Vagina (tissue), 2 donors: ENCODE measurements at places on chromosomes 12 and 14.

GRCh38 chr14:51513281-51513680, 138.4 kb upstream of the FRMD6 start:
- DNase-seq = no peak

GRCh38 chr12:64621257-64621942, 11.1 kb downstream of the RASSF3 start:
- DNase-seq = no peak

GRCh38 chr12:70469221-70469820, 103.2 kb downstream of the KCNMB4 start:
- no peak for DNase-seq

- DNase-seq = no peak
These were observed 31.3 kb upstream of the ISM2 start for GRCh38 chr14:77529963-77530362.

- DNase-seq = no peak
These were observed 1383.3 kb upstream of the TMEM132C start for GRCh38 chr12:126883697-126884096.

- no peak for DNase-seq
These were observed 91.3 kb upstream of the USP44 start for GRCh38 chr12:95642583-95642982.

DNA sequence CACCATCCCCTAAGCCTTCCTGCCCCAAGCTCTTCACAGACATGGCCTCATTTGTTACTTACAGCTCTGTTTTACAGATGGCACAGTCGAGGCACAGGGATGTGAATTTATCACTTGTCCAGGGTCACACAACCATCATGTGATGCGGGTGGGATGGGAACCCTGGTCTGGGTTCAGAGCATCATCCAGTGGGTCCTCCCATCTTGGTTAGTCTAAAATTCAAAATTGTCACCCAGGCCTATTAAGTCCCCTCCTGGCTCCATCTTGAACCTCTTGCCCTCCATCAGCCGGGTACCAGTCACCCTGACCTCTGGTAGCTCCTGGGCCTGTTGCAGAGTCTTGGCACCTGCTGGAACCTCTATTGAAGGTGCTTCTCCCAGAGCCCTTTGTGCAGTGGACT, 52.9 kb downstream of the ACACB start:
- DNase-seq = no peak

DNA sequence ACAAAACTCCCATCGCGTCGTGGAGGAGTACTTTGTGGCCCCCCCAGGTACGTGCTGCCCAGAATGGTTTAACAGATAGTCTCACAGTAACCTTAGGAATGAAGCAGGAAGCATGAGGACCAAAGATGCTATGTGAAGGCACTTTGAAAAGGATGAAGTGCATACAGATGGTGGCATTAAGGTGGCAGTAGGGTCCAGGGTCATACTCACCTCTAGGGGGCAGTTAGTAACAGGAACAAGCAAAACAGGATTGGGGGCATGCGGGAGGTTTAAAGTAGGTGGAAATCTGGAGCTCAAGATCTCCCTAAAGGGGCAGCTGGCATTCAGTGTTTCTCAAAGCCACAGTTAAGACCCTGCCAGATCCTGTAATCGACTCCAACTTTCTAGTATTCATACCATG, 10.9 kb downstream of the GATC start:
- no peak for DNase-seq

DNA sequence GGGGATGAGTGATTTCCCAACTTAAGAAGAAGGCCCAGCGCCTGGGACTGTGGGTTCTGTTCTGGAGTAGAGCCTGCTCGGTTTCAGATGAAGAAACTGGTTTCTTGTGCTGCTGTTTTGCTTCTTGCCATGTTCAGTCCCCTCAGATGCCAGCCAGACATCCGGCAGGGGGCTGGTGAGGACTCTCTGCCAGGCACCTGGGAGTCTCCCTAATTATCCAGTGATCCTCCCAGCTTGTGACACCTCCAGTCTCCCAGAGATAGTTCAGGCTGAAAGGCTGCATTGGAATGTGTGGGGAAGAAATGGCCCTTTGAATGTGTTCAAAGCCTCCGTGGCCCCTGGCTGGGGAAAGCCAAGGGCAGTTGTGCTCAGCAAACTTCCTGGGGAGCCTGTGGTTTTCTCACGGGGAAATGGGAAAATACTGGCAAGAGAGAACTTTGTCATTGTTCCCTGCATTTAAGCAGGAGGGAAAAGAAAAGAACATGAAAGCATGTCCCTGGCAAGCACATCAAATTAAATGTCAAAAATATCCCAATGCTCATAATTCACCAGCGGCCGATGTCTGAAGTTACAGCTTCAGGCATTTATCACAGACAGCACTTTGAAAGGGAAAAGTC, 8.5 kb upstream of the SERPINA12 start:
- DNase-seq = no peak

GRCh38 chr14:67962215-67962644, 142.7 kb downstream of the RAD51B start:
- no peak for DNase-seq

DNA sequence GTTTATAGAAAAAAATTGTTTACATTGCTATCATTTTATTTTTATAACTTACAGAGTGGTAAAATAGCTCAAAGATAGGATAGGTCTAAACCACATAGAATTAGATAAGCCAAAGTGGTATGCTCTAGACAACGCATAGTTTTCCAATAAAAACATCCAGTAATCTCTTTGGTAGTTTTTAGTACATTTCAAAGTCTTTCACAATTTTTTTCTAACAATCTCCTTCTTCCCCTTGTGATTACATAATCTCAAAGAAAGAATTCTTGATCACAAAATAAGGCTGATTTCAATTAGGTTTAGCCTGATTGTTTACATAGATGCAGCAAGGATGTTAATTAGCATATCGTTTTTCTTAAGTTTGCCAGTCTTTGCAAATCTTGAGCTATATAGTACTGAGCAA, 460.0 kb downstream of the FUT8 start:
- no peak for DNase-seq

DNA sequence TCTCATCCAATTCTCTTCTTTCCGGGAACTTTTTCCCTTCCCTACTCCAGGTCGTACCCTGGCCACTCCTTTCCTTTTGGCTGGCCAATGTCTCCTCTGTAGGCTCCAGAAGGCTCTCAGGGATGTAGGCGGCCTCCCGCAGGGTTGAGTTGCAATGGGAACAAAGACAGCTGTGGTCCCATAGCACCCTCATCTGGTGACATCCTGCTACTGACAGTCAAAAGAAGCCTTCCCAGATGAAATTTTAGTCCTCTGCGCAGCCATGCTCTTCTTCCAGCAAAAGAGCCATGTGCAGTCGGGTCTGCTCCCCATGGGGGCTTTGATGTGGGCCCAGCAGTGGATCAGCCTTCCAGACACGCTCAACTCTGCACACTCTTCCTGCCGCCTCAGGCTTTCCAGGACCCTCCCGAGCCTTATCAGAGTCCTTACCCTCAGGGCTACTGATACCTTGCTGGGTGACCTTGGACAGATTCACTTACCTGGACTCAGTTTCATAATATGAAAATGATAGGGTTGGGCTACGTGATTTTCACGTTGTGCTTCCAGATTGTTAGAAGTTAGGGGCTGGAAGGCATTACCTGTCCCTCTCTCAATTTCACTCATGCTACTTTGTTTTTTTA, 5.5 kb upstream of the CELA1 start:
- no peak for DNase-seq

DNA sequence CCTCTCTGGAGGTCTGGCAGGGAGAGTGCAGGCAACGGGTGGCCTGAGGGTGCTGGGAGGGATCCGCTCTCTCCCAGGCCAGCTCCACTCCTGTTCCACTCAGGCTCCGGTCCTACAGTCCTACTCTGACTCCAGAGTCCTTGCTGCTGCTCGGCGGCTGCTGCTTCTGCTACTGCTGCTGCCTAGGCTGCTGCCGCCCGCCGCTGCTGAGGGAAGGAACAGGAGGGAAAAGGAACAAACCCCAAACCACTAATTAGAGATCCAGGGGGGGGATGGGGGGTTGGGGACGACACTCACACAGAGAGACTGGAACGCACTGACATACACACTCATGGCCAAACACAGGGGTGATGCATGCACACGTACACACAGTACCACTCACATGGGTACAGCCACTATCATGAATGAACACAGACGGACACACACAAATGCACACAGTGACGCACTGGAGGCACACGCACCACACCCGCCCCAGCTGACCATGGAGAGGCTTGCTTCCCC, at the start of gene SP7:
Gene SP7 (minus strand): TSS at position 174 of the 501 bp plus-strand sequence. CDS start 708 bp downstream, outside the sequence.
- no peak for DNase-seq

DNA sequence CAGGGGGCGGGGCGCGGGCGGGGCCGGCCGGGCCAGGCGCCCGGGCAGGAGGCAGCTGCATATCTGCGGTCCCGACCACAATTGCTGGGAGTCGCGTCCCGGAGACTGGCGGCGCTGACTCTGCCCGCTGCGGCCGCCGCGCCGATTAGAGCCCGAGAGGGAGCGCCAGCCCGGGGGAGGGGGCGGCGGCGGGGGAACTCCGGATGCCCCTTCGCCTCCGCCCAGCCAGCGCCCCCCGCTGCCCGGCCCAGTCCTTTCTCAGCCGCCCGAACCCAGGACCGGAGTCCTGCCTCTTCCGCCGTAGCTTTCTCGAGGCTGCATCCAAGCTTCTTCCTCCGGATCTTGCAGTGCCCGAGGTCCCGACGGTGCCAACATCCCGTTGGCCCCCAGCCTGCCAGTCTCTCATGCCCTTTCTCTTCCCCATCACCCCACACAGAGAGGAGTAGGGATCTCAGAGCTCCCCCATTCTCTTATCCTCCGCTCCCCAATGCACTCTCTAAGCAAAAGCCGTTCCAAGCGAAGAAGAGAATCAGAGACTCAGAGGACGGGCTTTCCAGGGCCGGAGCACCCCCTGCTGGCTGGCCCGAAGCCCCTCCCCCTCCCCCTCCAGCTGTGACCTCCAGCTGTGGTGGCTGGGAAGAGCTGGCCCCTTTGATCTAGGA, 8.8 kb upstream of the SP7 start:
- DNase-seq = no peak

DNA sequence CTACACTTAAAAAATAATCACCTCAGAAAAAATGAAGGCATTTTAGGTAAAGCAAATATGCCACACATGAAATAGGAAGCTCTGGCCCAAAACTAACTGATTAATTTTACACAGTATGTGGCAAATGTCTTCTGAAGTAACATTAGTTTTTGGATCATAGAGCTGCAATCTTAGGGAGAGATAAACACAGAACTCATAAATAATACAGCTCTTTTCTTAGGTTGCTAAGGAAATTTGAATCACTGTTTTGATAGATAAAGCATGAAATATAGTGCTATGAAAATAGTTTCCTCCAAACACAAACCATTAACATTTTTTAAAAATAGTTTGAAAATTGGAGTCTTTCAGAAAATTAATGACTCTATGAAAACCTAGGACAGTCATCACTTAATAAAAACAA, 15.0 kb downstream of the RASSF9 start:
- DNase-seq = no peak

- no peak for DNase-seq
These were observed 40.5 kb downstream of the METTL25 start for GRCh38 chr12:82398879-82399278.

DNA sequence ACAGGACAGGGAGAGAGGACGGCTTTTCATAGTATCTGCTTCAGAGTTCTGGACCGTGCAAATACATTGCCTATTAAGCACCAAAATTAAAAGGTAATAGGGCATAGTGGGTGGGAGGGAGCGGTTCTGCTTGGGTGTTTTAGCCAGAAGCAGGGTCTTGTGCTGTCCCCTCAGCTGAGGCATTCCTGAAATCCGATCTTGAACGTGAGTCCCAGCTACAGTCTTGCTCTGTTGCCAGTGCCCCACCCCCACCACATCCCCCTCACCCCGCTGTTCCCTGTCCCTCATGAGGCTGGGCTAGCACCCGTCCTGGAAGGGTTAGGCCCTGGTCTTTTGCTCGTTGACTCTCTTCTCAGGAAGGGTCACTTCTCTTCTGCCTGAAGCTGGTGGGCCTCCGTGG, 48.6 kb downstream of the AACS start:
- DNase-seq = no peak

- no peak for DNase-seq
These were observed 48.9 kb upstream of the DLK1 start for GRCh38 chr14:100677554-100678468.

DNA sequence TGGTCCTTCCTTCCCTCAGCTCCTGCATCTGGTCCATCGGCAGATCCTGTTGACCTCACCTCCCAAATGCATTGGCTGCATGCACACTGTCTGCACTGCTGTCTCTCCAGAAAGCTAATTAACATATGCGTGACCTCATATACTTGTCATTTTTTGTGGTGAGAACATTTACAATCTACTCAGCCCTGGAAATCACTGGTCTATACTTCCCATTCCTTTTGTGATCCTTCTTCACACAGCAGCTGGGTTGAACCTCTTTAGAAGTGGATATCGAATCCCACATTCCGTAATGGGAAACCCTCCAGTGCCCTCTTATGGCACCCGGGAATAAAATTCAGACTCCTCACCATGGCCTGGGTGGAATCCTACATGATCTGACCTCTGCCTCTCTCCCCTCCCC, 45.0 kb downstream of the SMOC1 start:
- no peak for DNase-seq

DNA sequence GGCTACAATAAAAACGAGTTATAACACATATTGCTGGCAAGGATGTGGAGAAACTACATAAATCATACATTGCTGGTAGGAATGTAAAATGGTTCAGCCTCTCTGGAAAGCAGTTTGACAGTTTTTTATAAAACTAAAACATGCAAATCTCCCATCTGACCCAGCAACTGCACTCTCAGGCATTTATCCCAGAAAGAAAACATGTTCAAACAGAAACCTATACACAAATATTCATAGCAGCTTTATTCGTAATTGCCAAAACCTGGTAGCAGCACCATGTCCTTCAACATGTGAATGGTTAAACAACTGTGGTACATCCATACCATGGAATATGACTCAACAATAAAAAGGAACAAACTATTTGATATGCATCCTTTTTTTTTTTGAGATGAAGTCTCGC, 10.1 kb upstream of the TMCC3 start:
- no peak for DNase-seq

GRCh38 chr12:115440438-115440837, 756.5 kb upstream of the TBX3 start:
- DNase-seq = no peak

DNA sequence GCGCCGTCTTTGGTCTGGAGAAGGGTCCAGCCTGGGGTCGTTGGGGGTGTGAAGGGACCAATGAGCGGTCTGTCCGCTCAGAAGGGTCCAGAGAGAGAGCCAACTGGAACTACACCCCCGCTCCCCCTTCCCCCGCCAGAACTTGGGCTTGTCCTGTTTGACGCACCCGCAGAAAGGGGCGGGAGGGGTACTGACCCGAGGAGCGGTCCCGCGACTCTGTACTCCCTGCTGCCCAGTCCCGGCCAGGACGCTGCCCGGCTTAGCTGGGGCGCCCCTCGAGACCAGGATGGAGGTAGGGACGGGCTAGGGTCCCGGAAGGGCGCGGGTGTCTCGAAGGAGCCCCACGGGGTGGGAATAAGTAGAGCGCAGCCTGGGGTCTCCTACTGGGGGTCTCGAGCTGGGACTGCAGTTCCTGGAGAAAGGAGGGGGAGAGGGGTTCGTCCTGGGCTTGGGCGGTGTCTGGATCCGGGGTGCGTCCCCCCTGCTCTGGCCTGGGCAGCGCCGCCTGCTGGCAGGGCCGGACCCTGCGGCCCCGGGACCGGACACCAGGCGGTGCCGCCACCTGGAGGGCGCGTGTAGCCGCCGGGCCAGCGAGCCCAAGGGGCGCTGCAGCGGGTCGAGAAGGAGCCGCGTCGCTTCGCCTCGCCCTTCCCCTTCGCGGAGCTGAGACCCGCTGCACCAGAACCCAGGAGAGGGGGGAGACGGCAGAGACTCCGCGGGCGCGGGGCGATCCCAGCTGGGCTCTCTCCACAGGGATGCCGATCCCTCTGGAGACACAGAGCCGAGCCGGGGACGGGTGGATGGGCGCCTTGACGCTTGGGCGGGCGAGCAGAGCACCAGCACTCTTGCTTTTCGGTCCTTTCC, 3.8 kb upstream of the CACNB3 start:
- DNase-seq = no peak

GRCh38 chr12:66403746-66404145, 101.5 kb downstream of the HELB start:
- DNase-seq = no peak
